ENCODE measurements at places on chromosomes 6 and 20. TPM values are rescaled to one million over a fixed set of nuclear protein-coding genes. Genes with fewer than 3 reads are reported as not detected.

Gene E2F1
- total RNA-seq, result 2.0 TPM

Gene ZFAND3
- total RNA-seq, result 69.3 TPM

Gene PTPRT
- 0.10 TPM for total RNA-seq

Gene CFAP61
- not detected for total RNA-seq

Gene RNF144B
- 26.0 TPM for total RNA-seq

Gene GRIK2
- total RNA-seq, result 1.5 TPM

Gene BCAS4
- total RNA-seq, result 2.7 TPM

Gene NKX2-4
- total RNA-seq, result not detected

Gene SNPH
- 11.9 TPM for total RNA-seq

Gene RBBP8NL
- total RNA-seq, result not detected

Gene MICA
- 20.5 TPM for total RNA-seq

Gene MUC21
- not detected for total RNA-seq

Gene AP5S1
- total RNA-seq, result 11.2 TPM

DNA sequence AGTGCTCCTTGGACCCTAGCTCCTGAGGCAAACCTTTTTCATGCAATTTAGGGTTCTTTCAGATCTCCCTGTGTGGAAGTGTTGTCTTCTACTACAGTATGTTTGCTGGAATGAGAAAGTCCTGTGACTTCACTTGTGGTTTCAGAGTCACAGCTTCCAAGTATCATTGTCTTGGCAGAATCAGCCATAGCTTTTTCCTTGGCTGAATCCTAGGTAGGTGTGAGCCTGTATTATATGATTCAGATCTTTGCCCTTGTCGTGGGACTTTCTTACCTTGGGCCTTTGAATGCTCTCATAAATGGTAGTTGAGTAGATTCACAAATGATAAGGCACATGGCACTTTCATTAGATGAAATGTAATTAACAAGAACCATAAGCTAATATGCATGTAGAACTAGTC lies 16.5 kb downstream of the CARMIL1 start:
- DNase-seq, result no peak

- DNase-seq, result no peak
Observed at GRCh38 chr6:158836625-158837311, 17.6 kb upstream of the EZR start.

- DNase-seq, result no peak
Observed at GRCh38 chr6:21332077-21332476, 261.5 kb upstream of the SOX4 start.

GRCh38 chr6:11315743-11316437 lies 83.4 kb upstream of the NEDD9 start:
- no peak for DNase-seq

DNA sequence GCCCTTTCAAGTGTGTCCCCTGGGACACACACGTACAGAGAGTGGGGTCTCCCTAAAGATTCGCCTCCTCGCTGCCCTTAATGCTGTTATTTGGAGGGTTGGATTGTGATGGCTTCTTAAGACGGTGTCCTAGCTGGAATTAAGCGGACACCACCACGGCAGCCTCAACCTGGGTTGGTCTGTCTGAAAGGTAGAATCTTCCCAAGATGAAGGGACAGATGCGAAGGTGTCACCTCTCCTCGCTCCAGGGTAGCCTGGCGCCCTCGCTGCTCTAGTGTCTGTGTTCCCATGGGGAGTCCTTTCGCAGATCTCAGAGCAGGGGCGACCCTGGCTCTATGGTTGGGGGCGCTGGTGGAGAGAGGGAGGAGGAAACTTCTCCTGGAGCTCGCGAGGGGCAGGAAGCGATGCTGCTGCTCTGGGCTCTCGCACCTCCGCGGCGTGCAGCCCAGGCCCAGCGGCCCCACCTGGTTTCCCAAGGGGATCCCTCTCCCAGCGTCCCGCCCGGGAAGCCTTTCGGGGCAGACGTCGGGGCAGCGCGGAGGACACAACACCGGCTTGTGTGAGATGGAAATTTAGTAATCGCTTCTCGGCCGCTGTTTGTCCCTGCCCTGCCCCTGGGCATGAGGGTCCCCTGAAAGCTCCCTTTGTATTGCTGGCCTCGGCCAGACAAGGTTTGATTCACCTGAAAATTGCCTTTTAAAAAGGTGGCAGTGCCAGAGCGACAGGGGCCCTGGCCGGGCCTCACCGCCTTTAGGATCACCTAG lies 1.7 kb downstream of the RSPO3 start:
- peak; percentile 79 for DNase-seq

DNA sequence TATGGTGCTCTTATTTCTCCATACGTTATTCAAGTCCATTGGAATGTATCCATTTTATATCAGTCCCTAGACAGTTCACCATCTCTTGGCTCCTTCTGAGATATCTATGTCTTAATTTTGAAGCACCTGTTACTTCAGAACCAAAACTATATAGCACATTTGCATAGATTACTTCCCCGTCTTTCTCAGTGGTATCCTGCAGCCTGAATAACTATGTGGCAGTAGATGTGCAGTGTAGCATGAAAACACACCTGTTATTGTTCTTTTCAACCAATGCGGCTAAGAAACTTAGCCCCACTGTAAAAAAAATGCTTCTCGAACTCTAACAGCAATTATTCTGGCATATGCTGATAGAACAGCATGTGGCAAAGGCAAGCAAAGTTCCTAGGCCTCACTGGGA lies 1184.4 kb upstream of the ADGRB3 start:
- DNase-seq, result no peak

DNA sequence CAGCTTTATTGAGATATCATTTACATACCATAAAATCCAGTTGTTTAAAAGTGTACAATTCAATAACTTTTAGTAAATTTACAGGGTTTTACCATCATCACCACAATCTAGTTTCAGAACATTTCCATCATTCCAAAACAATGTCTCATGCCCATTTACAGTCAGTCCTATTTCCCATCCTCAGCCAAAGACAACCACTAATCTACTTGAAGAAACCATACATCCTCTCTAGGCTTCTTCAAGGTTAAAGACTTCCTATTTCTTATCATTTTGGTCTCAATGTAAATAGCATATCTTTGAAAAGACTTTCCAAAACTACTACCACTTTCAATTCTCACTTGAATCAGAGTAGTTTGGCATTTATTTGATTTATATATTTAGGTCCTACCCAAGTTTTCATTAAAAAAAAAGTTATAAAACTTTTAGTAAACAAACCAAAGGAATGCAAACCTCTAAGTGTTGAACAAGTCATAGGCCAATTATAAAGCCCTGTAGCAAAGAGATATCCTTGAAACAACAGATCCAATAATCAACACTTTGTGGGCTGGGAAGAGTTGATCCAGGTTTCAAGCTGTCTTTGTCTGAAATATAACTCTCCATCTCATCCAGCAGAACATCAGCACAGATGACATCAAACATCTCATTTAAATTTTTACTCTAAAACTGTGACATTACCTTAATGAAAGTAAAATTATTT lies 211.3 kb upstream of the RUNX2 start:
- no peak for DNase-seq

DNA sequence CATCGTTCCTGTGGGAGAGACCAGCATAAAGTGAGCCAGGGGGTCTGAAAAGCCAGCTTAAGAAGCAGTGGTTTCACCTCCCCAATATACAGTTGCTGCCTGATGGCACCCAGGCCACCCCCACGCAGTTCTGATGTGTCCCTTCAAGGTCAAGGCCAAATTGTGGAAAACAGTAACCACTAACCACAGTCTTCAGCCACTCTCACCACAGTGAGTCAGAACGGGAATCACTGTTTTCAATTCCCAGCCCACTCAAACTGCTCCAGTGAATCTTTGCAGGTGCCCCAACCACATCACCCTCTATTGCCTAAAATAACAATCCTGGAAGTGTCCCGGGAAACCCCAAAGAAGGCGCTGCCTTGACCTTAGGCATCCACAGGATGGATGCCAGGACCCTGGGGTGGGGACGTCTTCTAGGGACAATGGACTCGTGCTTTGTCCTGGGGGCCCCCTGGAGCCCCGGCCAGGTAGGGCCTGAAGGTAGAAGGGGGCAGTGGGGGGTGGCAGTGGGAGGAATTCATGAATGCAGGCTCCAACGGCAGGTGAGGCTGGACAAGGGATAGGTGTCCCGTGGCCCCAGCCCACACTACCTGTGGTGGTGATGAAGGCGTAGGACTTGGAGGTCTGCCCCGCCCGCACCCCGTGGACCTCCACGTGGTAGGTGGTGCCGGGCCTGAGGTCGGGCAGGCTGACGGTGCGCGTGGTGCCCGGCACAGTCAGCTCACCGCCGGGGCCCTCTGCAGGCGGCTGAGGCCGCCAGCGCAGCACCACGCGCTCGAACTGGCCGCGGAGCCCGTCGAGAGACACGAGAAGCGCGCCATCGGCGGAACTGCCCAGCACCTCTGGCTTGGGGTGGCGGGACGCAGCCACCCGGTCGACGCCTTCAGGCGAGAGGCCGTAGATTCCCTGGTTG lies 22.2 kb downstream of the TNXB start:
- DNase-seq, result no peak

GRCh38 chr6:39137245-39137644 lies 22.3 kb upstream of the SAYSD1 start:
- DNase-seq, result no peak

DNA sequence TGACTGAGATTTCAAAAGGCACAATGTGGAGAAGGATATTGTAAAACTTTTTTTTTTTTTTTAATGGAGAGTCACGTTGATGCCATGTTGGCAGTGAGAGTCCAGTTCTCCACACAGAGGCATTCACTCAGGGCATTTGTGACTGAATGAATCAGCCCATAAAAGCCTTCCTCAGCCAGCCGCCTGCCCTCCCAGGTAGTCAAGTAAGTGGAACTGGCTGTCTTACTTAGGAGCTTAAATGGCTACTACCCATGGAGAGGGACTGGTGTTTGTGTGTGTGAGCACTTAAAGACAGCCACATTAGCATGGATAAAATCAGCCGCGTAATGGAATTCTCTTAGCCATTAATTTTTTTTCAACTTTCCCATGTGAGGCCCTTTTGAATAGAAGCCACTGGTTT lies 12.6 kb downstream of the AAR2 start:
- DNase-seq, result no peak

- no peak for DNase-seq
Observed at GRCh38 chr20:13384132-13384531, 163.1 kb downstream of the ISM1 start.

GRCh38 chr6:136969930-136970329 lies 47.8 kb downstream of the SLC35D3 start:
- no peak for DNase-seq

DNA sequence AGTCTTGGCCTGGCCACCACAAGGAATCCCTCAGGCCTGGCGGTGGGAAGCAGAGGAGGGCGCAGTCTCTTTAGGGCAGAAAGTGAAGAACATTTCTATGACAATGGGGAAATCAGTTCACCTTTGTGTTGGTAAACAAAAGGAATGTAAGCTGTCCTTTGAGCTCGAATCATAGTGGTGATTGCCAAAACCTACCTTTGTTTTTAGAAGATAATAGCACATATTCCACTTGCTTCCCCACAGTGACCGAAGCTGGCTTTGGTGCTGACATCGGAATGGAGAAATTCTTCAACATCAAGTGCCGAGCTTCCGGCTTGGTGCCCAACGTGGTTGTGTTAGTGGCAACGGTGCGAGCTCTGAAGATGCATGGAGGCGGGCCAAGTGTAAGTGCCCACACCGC lies 144.1 kb downstream of the MTHFD1L start:
- no peak for DNase-seq

DNA sequence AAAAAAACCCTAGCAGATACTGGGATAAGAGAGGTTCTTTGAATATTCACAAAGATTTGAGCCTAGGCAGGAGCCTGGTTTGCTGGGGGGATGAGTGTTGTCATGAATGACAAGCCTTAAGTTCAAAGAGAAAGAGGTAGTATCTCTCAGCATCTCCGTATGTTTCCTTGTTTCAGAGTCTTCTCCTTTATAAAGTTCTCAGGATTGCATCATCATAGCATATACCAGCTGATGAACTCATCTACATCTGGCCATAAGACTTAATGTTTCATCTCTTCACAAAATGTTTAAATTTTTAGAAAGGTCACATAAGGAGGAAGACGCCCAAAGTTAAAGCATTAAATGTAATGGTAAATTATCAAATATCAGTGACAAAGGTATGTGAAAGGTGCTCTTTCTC lies 17.1 kb downstream of the DEFB114 start:
- no peak for DNase-seq

DNA sequence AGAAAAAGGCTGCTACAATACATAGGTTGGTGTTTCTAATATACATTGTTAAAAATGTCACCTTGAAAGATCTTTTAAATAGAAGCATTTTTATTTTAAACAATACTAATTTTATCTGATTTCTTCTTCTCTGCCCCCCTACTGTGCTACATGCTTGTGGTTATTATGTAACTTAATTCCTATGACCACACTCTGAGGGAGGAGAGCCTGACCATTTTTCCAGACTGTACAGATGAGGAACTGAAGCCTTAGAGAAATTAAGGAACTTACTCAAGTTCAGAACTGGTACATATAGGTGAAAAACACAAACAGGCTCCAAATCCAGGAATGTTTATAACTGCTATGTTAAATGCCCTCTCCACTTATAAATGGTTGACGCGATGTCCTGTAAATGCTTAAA lies 43.4 kb upstream of the ARHGAP18 start:
- DNase-seq, result no peak

GRCh38 chr6:55100686-55101085 lies 73.6 kb upstream of the HCRTR2 start:
- DNase-seq, result no peak

- no peak for DNase-seq
Observed at GRCh38 chr20:61957961-61958715, 107.5 kb downstream of the TAF4 start.

- DNase-seq, result no peak
Observed at GRCh38 chr20:52610749-52611148, 361.4 kb upstream of the TSHZ2 start.

DNA sequence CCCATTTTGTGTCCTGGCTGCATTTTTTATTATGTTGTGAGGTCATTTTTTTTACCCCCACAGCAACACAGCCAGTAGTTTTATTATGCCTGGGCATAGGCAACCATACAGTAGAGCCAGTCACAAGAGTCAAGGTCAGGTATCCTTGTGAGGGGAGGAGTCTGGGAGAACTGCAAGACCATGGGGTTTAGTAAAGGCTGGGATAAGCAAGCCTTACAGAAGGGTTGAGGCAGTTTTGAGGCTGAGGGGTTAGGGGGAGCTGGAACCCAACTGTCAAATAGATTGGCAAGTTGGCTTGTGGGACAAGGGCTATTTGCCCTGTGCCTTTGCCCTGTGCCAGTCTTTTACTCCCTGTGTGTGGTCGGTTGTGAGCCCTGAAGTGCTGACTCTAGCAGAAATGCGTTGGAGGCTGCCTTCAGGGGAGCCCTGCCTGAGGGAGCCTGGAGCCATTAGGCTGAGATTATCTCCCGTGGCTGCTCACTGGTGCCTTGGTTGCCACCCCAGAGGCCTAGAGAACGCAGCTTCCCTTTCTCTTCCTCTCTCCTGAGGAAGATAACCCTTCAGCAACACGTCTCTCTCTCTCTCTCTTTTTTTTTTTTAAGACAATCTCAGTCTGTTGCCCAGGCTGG lies 31.1 kb downstream of the RALY start:
- DNase-seq, result no peak

GRCh38 chr20:6178537-6178936 lies 55.7 kb upstream of the FERMT1 start:
- DNase-seq, result no peak

DNA sequence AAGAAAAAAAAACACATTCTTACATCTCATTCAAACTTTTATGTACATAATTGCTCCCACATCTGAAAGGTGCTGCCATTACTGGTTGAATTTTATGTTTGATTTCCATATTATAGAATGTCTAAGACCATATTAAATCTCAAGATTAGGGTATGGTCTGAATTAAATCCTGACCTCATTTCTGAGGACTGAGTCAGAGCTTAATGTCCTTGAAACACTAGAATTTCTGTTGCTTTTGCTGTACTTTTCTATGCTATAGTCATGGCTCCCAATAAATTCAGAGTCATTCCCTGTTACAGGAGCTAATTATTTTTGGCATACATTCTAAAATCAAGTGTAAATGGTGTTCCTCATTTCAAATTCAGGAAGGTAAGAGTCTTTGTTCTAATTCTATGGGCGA lies 285.3 kb upstream of the MANEA start:
- DNase-seq, result no peak
